ENCODE measurements at places on chromosomes 1 and 21.

- ATAC-seq: no peak
These were observed 160.5 kb upstream of the KIAA0040 start for GRCh38 chr1:175353066-175353465.

DNA sequence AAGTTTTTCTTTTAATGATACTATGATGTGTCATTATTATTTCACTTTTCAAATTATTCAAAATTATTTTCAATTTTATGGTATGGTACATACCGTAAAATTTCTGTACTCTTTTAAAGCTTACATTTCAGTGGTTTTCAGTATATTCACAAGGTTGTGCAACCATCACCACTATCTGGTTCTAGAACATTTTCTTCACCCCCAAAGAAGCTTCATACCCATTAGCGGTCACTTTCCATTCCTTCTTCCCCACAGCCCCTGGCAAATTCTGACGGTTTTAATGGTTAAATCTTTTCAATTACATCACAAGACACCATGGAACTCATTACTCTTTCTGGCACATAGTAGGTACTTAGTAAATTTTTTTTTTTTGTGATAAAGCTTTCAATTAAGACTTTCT is 22.8 kb upstream of the ATP5PO start:
- no peak for ATAC-seq

DNA sequence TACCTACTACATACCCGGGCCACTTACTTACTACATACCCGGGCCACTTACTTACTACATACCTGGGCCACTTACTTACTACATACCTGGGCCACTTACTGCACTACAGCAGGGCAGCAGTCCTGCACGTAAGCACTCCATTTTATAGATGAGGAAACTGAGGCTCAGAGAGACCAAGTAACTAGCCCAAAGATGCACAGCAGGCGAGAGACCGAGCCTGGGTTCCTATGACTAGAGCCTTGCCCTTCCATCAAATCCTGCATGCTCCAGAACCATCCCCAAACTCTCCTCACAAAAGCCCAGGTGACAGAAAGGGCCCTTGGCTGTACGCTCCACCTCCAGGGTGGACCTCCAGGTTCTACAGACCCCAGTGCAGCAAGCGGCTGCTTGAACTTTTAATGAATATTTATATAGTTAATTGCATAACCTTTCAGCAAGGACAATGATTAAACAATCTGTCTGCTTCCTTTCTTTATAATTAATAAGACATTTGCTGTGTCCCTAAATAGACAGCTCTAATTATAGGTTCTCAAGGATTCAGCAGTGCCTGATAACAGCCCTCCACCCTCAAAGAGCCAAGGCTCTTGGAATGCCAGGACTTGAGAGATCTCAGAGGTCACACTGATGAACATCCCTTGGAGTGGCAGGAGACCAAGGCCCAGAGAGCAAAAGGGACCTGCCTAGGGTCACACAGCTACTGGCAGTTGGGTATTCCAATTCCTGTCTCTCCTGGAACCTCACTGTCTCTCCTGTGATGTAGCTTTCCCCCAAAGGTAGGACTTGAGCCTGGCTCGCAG is 43.4 kb downstream of the LRP8 start:
- ATAC-seq: no peak

DNA sequence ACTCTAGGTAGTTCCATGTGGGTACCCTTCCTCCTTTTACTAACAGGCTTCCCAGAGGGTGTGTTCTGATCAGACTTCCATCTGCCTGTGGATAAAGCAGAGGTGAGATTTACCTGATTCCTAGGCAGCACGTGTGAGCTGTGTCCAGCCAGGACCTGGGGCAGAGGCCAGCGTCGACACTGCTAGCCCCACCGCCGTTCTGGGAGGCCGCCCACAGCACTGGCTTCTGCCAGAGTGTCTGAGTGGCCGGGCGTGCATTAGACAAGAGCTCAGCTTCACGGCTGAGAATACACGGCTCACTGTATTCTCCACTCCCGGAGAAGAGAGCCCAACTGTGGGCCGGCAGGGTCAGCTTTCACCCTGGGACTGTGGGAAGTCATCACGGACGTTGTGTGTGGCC is 82.5 kb downstream of the PRDM16 start:
- no peak for ATAC-seq

GRCh38 chr1:218587900-218588299 is 242.8 kb downstream of the TGFB2 start:
- ATAC-seq: no peak

- no peak for ATAC-seq
These were observed 691 bp upstream of the MPZL1 start for GRCh38 chr1:167720965-167721616.
